Activated gamma-delta T cell treated with anti-CD3 and anti-CD28 coated beads, Interleukin-2, amount 50 U/mL, for 16 hours (primary cell): ENCODE measurements at places on chromosomes 5 and 9.

DNA sequence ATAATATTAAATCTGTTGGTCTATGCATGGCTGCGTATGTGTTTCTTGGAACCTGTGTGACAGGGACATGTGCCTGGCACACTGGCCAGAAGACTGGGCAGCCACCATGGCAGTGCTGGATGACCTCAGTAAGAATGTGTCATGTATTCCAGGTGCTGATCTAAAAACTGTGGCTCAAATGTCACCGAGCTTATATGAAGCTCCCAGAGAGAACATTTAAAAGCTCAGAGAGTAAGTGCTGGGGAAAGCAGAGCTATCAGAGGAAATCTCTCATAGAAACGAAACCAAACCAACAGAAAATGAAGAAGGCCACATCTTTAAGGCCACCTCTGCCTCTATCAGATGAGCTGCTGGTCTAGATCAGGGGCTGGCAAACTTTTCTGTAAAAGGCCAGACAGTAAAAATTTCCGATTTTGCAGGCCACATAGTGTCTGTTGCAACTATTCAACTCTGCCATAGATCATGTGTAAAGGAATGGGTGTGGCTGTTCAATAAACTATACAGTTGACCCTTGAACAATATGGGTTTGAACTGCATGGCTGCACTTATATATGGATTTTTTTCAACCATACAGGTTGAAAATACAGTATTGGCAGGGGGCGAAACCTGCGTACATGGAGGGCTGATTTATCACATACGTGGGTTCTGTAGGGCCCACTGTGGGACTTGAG, 31.8 kb downstream of the TSTD2 start:
- DNase-seq: no peak

- DNase-seq: no peak
Observed at GRCh38 chr9:77750981-77751340, 102.8 kb upstream of the GNA14 start.

DNA sequence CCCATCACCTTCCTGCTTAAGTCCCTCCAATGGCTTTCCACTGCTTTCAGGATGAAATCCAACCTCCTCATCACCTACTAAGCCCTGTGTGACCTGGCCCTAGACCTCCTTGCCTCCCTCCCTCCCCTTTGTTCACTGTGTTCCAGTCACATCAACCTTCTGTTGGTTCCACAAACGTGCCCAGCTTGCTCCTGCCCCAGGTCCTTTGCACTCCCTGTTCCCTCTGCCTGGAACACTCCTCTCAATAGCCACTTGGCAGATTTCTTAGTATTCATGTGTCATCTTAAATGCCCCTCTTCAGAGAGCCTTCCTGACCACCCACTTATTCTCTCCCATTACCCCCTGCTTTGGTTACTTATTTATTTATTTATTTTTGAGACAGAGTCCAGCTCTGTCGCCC, 24.1 kb upstream of the STXBP1 start:
- DNase-seq: no peak

GRCh38 chr9:87420884-87421283, 76.8 kb upstream of the DAPK1 start:
- no peak for DNase-seq

- DNase-seq: no peak
Observed at GRCh38 chr9:16211946-16212345, 658.5 kb downstream of the BNC2 start.
